Neural crest cell (in vitro differentiated cells): ENCODE measurements at places on chromosomes 4 and X. TPM values are rescaled to one million over a fixed set of nuclear protein-coding genes. Genes with fewer than 3 reads are reported as not detected.

CLDN2 gene
- not detected in 2 replicates for total RNA-seq

TMPRSS11B gene
- total RNA-seq, result not detected in 2 replicates

DNA sequence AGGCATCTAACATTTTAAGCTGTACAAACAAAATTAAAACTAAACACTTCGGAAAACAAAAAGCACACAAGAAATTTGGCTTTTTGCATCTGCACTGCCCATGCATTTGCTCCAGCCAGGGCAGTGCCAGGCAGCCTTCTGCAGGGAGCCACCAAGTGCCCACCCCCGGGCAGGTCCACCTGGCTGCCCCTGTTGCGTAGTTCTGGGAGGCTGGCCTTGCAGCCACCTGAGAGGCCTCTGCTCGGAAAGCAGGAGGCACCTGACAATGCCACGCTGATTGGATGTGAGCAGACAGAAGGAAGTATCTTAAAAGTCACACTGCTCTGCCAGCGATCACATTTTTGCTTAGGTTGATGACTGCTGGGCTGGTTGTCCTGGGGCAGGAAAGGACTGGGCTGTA, 3.5 kb downstream of the TMEM271 start:
- no peak for DNase-seq

DNA sequence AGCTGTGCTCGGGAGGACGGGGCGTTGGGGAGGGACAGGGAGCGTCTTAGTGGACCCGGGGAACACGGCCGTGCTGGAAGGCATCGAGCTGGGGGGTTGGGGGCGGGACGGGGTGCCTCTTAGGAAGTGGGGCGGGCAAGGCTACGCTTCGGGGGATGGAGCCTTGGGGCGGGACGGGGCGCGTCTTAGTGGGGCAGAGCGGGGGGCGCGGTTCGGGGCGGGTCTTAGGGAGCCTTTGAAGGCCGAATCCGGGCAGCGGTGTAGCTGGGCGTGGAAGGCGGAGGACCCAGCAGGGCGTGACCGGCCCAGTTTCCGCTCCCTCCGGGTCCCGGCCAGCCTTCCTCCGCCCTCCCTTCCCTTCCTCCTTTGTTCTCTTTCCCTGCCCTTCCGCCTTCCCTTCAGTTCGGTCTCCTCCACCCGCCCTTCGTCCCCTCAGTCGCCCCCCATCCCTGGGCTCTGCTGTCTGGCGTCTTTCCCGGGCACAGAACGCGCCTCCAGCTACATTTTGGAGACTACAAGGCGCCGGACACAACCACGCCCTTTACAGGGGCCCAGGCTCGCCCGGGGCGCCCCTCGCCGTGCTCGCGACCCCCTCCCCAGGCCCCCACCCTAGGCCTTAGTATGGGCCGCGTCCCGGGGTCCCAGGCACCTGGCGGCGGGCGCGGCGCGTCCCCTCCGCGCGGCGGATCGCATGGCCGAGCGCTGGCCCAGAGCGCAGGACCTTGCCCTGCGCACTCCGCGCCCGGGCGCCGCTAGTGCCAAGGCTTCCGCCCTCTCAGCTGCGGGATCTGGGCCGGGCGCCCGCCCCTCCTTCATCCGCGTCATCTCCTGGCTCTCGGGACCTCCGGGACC, at the start of gene ARSD:
ARSD (minus strand) TSS at position 757 of the 852 bp plus-strand sequence; CDS start at position 693, 64 bp downstream.
- peak; percentile 88 for DNase-seq

- peak; percentile 59 for DNase-seq
These were observed 734 bp downstream of the STOX2 start for GRCh38 chr4:183905593-183906488.

DNA sequence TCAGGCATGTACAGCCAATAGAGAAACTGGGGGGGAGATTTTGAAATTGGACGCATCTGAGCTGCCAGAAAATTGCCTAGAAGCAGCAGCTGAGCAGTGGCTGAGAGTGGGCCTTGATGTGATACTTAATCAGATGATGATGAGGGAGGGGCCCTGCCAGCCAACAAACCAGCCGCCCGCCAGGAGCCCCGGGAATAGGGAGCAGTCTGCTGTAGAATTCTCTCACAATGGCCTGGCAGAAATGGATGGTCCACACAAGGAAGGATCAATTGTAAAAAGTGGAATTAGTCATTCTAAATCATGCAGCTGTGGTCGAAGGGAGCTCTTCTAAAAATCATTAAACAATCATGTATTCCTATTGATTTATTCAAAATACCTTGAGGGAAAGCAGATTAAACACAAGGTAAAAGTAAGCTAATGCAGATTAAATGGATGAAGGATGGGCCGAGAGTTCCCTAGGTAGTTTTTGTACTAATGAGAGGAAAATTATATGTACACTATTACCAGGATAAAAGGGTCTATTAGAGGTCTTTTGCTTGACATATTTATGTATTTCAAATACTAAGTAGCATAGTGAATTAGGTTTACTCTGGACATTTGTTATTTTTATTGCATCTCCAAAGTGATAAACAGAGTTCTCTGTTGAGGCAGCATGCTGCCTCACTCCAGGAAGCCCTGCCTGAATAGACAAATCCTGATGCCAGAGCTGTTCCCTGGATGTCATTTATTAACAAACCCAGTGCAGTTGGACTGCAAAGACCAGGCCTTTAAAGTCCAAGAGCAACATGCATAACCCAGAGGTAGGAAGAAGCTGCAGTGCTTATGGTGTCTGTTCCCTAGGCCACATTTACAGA, 91.3 kb downstream of the NKX6-1 start:
- DNase-seq, result no peak

- DNase-seq, result no peak
These were observed 11.7 kb downstream of the GPC3 start for GRCh38 chrX:133973704-133974103.
